ENCODE measurements at places on chromosomes 1 and 21. TPM values are rescaled to one million over a fixed set of nuclear protein-coding genes. Genes with fewer than 3 reads are reported as not detected.

The ITLN2 gene
- not detected for total RNA-seq

The BEST4 gene
- total RNA-seq, result 1.6 TPM

The AVPR1B gene
- total RNA-seq, result not detected

The RBP7 gene
- not detected for total RNA-seq

The TIE1 gene
- total RNA-seq, result not detected

The OR2AK2 gene
- total RNA-seq, result not detected

The LRRC8D gene
- 38.7 TPM for total RNA-seq

The KIF2C gene
- 0.41 TPM for total RNA-seq

The FCER1A gene
- not detected for total RNA-seq

The KLHDC9 gene
- 0.60 TPM for total RNA-seq

The PDZK1IP1 gene
- total RNA-seq, result not detected

The FCRL1 gene
- 13.2 TPM for total RNA-seq

The FCRL5 gene
- total RNA-seq, result 1.2 TPM

The TRABD2B gene
- not detected for total RNA-seq

The GNG4 gene
- not detected for total RNA-seq

The RNU1-2 gene
- total RNA-seq, result 3,916 TPM

The CACNA1E gene
- total RNA-seq, result not detected

The FCGR2B gene
- 3.1 TPM for total RNA-seq

The ZMYND12 gene
- 0.41 TPM for total RNA-seq

The SYCP1 gene
- total RNA-seq, result not detected

The SEMA4A gene
- 1.2 TPM for total RNA-seq

The RXRG gene
- total RNA-seq, result not detected

The CFAP126 gene
- not detected for total RNA-seq

The SH2D2A gene
- total RNA-seq, result 24.3 TPM

The C1orf53 gene
- not detected for total RNA-seq

The TSTD1 gene
- 100 TPM for total RNA-seq

Data from naive thymus-derived CD8-positive, alpha-beta T cell (primary cell).